ENCODE measurements at places on chromosomes 5 and 9. TPM values are rescaled to one million over a fixed set of nuclear protein-coding genes. Genes with fewer than 3 reads are reported as not detected.

Gene HABP4
- total RNA-seq: 11.2 TPM

Gene PDCD1LG2
- total RNA-seq: 4.7 TPM

Gene PCDHGB1
- 2.2 TPM for total RNA-seq

Gene C9
- total RNA-seq: not detected

Gene EXOSC3
- total RNA-seq: 18.1 TPM

Gene SYK
- total RNA-seq: 0.16 TPM

Gene MAMDC2
- 2.6 TPM for total RNA-seq

Gene SLC46A2
- total RNA-seq: not detected

Gene OLFM1
- 0.16 TPM for total RNA-seq

Gene BHMT
- 0.52 TPM for total RNA-seq

Gene LCN1
- total RNA-seq: not detected

Gene PHF24
- 0.40 TPM for total RNA-seq

Gene PCDHGA12
- 17.4 TPM for total RNA-seq

Gene IL9
- not detected for total RNA-seq

Gene CTXN3
- total RNA-seq: not detected

Gene GDA
- 2.2 TPM for total RNA-seq

Gene CEL
- total RNA-seq: 0.52 TPM

Gene STXBP1
- total RNA-seq: 60.6 TPM

Gene INIP
- total RNA-seq: 16.2 TPM

Gene TAF7
- total RNA-seq: 45.3 TPM

Gene PLPP7
- total RNA-seq: 5.1 TPM

Gene IL4
- not detected for total RNA-seq

Gene SEMA6A
- total RNA-seq: 3.4 TPM

Gene APBA1
- 1.1 TPM for total RNA-seq

Gene DPH7
- total RNA-seq: 23.2 TPM

Gene TXNDC8
- not detected for total RNA-seq

Gene C7
- total RNA-seq: 3.1 TPM

Gene ADAMTS13
- total RNA-seq: 4.0 TPM

Gene FCN2
- total RNA-seq: not detected

Gene FYB1
- under 0.01 TPM for total RNA-seq

Gene IPO11
- 17.8 TPM for total RNA-seq

Gene ADRA1B
- 2.2 TPM for total RNA-seq

Gene SLC28A3
- 0.13 TPM for total RNA-seq

Gene PCDHGA5
- 1.3 TPM for total RNA-seq

Gene CENPH
- 19.5 TPM for total RNA-seq

Gene MEIKIN
- total RNA-seq: not detected

Gene ADGRD2
- not detected for total RNA-seq

Gene RNF208
- 0.13 TPM for total RNA-seq

Gene TMOD1
- 1.5 TPM for total RNA-seq

Gene PRDM9
- total RNA-seq: not detected

Gene NLN
- total RNA-seq: 18.6 TPM

Gene MARVELD2
- total RNA-seq: 0.88 TPM

Gene LEAP2
- total RNA-seq: 0.32 TPM

Gene C5
- 0.80 TPM for total RNA-seq

Gene CTNND2
- total RNA-seq: not detected

Gene PCDH12
- total RNA-seq: 0.64 TPM

Gene TMEM171
- 0.24 TPM for total RNA-seq

Gene CCDC107
- 9.1 TPM for total RNA-seq

Gene RLN1
- not detected for total RNA-seq

Gene ARSI
- total RNA-seq: 14.1 TPM

Gene CXCL14
- total RNA-seq: not detected

Gene CCL21
- not detected for total RNA-seq

Gene TSTD2
- total RNA-seq: 8.0 TPM

Gene SEMA5A
- 21.3 TPM for total RNA-seq

Gene NUTM2G
- not detected for total RNA-seq

Gene FAM81B
- total RNA-seq: not detected

Gene PKN3
- total RNA-seq: 3.0 TPM

Gene CDK9
- 63.2 TPM for total RNA-seq

Gene PAX5
- total RNA-seq: not detected
